ENCODE measurements at places on chromosomes 13 and 19.
A peak's percentile ranks its signal among the peaks of the same experiment; 100 is the strongest.

- no peak for DNase-seq
Measured at GRCh38 chr19:53193535-53194222, 521 bp upstream of the ZNF665 start.

DNA sequence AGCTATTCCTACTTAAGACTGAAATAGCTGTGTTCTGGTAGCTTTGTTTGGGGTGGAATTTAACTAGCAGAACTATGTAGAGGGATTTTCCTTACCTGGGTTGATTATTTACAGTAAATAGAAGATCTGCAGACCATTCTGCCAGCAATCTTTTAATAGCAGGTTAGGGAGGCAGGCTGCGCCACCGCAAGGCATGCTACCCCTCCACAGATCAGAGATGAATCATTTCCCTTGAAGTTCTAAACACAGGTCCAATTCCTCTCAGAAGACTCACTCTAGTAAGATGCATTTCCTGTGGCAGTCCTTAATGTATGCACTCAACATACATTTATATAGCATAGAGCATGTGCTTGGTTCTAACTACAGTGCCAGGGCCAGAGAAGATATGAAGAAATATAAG, 109.0 kb downstream of the TNFRSF19 start:
- DNase-seq, result no peak

DNA sequence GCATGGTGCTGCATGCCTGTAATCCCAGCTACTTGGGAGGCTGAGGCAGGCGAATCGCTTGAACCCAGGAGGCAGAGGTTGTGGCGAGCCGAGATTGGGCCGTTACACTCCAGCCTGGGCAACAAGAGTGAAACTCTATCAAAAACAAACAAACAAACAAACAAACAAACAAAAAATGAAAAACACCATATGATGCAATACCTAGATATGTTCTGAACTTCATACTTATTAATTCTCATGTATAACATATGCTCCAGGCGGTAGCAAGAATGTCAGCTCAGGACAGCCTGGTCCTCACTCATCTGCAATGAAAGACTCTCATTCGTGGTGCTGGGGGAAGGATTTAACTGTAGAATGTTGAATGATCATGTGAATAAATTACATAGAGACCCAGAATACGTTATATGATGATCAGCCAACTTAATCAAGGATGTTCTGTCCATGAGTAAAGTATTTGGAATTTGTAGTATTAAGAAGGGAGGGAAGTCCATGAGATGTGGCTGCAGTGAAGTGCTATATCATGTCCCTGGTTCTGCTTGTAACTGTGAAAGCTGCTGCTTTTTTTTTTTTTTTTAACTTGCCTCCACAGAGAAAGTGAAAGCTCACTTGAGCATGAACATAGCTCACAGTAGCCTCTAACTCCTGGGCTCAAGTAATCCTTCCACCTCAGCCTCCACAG, 206.8 kb downstream of the UQCRFS1 start:
- no peak for DNase-seq

DNA sequence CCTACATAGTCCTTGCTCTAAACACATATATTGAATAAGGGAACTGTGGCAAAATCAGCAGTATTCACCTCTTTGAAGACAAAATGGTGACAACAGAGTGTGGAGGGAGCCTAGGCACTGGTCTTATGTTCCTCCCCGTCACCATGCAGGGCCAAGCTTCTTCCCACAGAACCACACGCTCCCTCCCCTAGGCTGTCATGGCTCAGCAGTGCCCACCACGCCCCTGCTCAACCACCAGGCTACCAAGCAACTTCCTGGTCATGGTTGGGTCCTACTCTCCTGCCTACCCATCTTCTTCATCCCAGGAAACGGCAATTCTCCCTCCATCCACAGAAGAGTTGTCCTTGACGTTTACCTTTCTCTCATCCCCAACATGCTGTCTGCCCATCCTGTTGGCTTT, 126.1 kb downstream of the CRYL1 start:
- no peak for DNase-seq

DNA sequence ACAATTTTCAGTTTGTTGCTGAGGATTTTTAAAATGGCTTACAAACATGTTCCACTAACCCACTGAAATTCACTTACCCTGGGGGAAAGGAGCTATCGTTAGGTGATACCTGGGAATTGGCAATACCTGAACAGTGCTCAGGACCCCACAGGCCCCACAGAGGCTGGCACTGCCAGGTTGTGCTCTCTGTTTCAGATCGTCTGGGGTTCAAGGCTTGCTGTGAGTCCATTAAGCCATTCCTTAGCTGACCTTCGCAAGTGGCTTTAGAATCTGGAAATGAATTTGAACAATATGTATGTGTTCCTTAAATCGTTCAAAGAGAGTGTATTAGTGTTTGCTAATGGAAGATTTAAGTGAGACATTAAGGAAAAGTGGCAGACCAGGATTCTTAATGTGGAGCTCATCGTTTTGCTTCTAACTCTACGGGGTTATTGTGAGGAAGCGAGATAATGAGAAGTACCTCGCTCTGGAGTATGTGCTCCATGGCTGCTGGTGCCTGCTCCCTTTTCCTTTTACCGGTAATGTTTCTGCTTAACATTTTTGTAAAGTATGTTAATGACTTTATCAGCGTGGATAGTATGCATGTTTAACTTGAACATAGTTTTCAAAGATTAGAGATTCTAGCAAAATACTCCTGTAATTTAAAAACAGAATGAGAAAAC, 13.6 kb downstream of the KLF5 start:
- DNase-seq, result no peak

GRCh38 chr19:7242601-7243258, 51.5 kb downstream of the INSR start:
- no peak for DNase-seq

- no peak for DNase-seq
Measured at GRCh38 chr19:32540621-32541020, 40.4 kb upstream of the PDCD5 start.

GRCh38 chr19:3372413-3372812, 6.0 kb downstream of the NFIC start:
- no peak for DNase-seq

DNA sequence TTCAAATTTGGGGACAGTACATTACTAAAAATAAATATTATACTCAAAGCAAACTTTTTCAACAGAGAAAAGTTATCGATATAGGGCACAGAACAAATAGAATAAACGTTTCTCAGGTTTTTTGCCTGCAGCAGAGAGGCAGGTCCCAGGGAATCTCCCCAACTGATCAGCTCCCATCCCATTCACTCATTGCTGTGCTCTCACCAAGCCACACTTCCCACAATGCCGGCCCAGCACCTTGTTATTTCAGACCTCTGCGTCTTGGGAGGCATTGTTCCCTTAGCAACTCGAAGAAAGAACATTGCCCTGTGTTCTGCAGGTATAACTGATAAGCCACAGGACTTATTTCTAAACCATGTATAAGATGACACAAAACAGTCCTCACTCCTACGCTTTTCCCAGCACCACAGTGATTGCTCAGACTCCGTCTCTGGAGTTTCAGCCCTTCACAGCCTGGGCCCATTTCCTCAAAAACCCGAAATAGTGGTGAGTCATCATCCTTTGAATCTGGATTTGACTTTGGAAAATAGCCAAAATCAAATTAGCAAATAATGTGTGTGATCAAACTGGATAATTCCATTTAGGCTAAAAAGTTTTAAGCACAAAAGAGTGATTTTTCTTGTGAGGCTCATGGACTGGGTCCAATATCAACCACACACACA, 100.4 kb downstream of the DCLK1 start:
- DNase-seq, result no peak

DNA sequence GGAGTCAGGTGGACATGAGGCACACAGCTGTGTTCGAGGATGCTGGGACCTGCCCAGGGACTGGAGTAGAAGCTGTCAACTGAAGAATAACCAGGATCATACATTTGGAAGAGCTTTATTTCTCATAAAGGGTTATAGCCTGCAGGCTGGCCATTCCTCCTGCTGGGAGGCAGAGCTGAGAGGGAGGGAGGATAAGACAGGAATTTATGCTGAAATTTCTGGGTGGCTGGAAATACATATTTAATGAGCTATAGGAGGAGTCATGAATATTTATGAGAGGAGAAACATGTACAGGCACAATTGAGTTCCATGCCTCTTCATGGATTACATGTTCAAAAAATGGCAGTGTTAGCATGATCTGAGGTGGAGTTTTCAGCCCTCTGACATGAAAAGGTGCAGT, 151.9 kb downstream of the SHISA2 start:
- DNase-seq, result no peak

DNA sequence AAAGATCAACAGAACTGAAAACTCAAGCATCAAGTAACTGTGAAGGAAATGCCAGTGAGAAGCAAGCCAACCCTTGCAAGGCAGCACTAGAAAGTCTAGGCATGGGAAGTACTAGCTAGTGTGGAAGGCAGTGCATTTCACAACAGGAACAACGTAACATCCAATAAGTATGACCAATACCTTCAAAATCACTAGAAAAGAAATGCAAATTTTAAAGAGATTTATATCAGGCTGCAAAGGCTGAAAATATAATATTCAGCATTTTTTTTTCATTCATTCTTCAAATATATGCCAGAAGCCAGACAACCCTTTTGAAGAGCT, 121.9 kb downstream of the DLEU7 start:
- DNase-seq, result no peak

GRCh38 chr13:27016875-27017274, 154.7 kb downstream of the USP12 start:
- no peak for DNase-seq

- DNase-seq, result no peak
Measured at GRCh38 chr13:43269037-43269481, 245.7 kb downstream of the DNAJC15 start.

GRCh38 chr13:82720986-82721385, 1161.3 kb downstream of the SLITRK1 start:
- no peak for DNase-seq

- no peak for DNase-seq
Measured at GRCh38 chr19:37217480-37217774, 587 bp upstream of the ZNF383 start.

DNA sequence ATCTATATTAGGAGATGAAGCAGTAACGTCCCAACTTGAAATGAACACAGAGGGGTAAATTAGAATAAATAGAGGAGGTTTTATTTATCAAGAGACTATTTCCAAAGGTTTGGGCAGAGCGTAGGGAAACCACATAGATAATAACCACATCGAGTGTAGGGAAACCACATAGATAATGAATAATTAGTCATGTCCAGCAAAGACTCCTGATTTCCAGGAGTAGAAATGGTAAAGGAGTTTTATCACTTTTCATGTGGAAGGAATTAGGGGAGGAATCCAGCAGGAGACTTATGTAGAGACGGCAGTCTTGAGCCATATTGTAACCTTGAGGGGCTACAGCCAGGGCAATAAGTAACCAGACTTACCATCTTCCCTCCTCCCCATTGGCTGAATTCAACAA, 136.3 kb upstream of the CSNK1A1L start:
- DNase-seq, result no peak

- DNase-seq, result no peak
Measured at GRCh38 chr19:48421548-48421947, 24.2 kb upstream of the GRWD1 start.

DNA sequence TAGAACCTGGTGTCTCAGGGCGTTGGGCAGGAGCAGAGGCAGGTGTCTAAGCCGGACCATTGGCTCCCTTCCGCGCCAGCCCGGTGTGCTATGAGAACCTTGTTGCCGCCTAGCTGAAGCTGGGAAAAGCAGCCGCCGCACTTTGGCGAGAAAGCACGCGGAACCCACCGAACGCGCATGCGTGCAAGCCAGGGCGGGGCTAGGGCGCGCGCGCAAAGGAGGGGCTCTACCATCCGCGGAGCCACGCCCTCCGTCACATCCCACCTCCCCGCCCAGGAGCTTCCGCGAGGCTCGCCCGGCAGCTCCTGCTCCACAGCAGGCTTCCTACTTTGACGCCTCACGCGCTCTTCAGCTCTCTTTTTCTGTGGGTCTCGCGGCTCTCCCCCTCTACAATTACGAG, 51.3 kb downstream of the WDR87 start:
- DNase-seq, result peak; percentile 25

All from stimulated activated CD4-positive, alpha-beta T cell treated with anti-CD3 and anti-CD28 coated beads, Interleukin-12 subunit alpha, Interleukin-12 subunit beta, amount 100 ng/mL, for 4 hours (primary cell).